Esophagus muscularis mucosa (tissue), 4 donors: ENCODE measurements at places on chromosomes 12 and 14.

DNA sequence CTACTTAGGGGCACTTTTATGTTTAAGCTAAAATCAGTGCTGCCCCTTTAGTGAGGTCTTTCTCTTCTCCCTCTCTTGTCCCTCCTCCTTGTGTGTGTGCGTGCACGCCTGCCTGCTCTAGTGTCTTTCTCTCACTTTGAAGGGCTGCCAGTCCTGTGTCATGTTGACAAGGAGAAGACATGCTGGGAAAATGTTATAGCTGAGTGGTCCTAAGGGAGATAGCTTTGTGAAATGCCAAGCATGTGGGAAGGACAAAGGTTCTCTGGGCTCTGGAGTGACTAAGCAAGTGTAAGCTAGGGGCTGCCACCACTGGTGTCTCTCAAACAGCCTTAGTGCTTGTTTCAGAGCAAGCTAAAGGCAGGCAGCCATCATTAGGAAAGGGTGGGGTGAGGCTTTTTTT lies 108.4 kb downstream of the EMP1 start:
- no peak for DNase-seq

- no peak for DNase-seq
Measured at GRCh38 chr12:15669256-15669948, 119.8 kb downstream of the EPS8 start.

DNA sequence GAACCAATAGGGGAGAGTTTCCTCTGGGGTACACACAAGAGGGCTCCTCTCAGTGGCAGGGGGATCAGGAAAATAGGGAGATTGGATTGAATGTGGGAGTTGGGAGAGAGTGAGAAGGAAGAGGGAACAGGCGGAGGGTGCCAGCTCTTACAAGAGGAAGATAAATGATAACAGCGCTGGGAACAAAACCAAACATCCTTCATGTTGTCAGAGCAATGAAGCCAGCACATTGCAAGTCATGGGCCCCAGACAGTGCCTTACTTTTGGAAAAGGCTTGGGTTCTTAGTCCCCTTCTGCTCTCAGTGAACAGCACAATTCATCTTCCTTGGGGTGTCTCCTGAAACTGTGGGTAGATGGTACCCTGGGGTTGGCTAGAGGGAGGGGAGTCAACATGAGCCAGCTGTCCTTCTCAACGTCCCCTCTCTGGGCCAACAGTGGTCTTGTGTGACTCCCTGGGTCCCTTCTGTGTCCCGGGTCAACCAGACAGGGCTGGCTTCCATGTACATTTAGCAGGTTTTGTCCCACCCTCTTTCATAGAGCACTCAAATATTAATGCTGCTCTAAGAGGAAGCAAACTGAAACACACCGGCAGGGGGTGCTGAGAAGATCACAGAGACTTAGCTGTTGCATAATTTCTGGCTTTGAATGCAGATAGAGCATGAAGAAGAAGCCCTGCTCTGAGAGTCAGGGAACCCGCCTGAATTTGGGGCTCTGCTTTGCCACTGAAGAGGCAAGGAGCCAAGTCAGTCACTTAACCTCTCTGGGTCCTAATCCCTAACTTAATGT lies 138.5 kb downstream of the ESRRB start:
- no peak for DNase-seq

DNA sequence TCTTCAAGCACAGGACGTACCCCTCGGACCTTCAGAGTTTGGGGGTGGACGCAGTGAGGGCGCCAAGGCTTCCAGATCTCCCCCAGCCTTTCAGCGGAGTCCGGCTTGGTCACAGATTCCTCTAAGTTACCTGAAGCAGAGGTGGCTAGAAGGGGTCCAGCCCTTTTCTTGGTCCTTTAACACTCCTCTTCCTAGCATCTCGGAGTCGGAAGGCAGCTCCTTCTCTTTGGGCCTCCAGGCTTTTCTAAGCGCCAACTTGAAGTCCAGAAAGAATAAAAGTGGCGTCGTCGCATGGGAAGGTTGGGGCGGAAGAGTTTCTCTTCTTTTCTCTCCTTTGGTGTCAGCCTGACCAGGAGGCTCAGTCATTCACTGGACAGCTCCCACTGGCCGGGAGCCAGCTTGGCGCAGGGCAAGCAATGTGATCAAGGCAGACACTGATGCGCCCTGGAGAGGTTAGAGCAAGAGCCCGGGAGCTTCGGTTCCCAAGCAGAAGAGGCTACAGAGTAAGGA lies 9.6 kb downstream of the OR6S1 start:
- DNase-seq: no peak

DNA sequence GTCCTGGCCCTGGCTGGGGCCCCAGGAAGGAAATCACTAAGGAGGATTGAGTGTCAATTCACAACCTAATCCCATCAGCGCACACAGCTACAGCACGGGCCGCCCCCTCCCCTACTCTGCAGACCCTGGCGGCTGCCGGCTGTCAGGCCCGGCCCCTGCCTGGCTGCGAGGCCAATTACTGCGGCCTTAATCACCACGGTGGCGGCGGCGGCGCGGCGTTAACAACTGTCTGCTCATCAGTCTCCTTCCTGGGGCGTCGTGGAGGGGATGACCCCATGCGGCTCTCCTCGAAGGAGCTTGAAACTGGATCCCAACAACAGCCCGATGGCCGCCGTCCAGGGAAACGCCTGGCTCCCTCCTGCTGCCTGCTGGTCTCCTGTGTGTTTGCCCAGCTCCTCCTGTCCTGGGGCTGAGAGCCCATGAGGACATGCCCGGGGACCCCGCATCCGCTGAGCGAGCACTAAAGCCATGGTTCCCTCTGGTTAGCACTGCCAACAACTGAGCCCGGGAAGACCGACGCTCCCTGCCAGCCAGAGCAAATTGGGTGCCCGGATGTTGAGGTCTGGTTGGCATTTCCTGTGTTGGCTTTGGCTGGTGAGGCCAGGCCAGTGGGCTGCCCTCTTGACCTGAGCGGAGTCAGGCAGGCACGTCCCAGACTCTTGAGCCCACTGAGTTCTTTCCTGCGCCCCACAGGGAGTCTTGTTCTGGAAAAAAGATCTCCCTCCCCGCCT lies 21.8 kb upstream of the EIF2B2 start:
- no peak for DNase-seq

DNA sequence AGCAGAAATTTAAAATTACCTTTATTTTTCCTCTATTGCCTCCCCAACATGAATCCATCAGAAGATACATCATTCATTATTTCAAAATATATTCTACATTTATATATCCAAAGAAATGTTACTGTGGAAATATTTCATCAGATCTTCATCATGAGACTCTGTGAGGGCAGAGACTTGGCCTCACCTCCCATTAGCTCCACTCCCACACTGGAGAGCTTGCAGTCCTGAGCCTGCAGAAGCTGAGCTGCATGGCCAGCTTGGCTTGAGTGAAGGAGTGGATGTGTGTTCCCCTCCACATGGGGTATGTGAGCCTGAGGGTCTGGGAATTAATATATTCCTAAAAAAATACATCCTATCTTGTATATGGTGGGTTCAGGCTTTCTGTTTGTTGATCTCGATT lies 961.9 kb downstream of the TMEM121 start:
- no peak for DNase-seq

DNA sequence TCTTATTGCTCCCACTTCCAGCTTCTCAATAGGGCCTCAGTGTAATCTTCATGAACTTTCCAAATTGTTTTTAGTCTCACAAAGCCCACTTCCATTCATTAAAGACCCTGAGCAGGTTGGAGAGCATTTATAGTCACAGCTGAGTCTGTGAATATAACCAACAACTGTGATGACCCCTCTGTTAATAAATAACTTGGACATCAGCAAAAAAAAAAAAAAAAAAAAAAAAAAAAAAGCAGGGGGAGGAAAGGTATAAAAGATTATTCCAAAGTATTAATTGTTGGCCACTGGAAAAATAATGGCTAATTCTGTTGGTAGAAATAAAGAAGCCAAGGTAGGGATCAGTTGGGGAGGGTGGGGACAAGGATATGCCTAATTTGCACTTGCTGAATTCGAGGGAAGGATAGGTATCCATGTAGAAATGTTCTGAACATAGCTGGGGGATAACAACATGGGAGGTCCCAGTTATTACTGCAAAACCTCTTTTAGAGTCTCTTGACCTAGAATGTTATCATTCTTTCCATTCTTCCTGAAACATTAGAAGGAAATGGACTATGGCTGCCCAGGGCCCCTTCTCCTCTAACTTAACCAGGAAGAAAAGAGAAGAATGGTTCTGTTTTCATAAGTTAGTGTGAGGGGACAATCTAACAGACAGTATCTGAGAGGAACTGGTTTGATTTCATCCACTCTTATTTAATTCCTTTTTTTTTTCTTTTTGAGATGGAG lies 56.5 kb downstream of the SAMD4A start:
- no peak for DNase-seq

DNA sequence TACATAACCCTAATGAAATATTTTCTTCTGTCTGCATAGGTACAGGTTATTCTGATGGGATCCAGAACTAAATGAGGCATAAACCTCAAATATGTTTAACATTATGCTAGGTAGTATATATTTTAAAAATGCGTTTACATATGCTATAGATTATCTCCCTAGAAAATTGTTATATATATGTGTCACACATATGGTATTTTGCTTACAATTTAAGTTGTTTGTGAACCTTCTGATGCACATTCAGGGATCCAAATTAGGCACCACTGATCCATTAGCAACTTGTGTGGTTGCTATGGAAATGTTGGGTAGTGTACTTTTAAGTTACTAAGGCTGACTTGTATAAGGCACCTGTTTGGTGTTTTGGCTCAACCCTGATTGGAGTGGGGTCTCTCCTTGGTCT lies 456.7 kb downstream of the AEBP2 start:
- no peak for DNase-seq

- DNase-seq: no peak
Measured at GRCh38 chr12:54228471-54228870, 39.7 kb upstream of the SMUG1 start.

DNA sequence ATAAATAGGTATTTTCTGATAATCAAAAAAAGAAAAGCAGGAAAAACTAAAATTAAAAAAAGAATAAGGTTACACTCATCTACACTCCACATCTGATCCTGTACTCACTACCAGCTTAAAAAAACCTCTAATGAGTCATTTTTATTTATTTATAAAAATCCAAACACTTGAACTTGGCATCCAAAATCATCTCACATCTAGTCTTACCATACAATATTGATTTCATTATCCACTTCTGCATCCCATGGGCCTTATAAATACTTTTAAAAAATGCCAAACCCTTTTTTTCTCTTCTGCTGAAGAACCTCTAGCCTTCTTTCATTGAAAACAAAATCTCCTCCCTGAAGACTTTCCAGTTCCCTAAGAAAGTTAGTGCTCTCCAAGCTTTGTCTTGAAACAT lies 109.7 kb downstream of the TMTC3 start:
- no peak for DNase-seq
